ENCODE measurements at places on chromosomes 2 and 18.

DNA sequence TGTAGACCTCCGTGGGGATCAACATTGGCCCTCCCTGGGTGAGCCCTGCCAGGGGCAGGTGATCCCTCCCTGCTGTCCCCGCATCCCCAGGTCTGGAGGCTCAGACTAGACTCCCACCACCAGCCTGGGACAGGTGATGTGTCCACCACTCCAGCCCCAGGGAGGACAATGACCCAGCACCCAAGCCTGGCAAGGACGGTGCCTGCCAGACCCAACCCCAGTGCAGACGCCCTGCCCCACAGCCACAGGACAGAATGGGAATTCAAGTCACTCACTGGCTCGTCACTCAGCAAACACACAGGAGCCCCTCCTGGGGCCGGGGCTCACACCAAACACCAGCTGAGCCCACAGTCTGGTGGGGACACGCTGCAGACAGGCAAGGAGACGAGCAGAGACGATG lies 239.7 kb downstream of the ATAD2B start:
- no peak for DNase-seq

GRCh38 chr2:127011796-127012195 lies 95.2 kb downstream of the BIN1 start:
- no peak for DNase-seq

DNA sequence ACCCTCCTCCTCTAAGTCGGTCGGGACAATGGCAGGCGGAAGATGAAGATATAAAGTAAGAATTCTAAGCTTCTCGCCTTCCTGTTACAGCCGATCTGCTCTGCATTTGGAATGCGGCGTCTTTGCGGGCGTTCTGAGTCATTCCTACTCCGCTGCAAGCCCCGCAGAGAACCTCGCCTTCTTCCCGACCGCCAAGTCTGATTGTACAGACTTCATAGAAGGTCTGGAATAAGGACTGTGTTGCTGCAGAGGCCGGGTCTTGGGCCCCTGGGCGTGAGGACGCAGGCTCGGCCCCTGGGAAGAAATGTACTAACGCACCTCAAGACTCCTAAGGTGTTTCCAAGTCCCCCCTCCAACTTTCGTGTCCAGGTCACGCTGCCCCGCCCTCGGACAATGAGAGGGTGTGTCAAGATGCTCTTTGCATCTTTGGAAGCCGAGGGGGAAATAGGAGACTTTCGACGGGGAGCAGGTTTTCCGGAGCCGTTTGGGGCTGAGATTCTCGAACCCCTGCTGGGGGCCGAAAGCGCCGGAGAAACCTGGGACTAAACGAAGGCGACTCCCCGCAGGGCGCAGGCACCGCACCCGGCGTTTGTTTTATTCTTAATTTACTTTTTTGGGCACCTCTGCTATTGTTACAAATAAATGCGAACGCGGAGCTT lies 12.7 kb upstream of the PAX3 start:
- no peak for DNase-seq

DNA sequence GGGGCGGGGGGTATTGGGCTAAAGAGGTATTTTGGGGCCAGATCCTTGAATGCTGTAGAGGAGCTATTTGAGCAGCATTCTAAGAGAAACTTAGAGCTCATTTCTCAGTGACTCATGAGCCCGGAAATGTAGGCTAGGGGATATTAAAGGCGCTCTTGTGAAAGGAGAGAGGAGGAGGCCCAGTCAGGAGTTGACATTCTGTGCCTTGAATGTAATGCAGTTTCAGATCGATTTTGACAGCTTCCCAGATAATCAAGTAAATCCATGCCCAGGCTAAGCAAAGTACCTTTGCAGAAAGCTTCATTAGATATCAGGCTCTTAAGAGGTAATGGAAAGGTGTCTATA lies 1.5 kb downstream of the CAB39 start:
- no peak for DNase-seq

DNA sequence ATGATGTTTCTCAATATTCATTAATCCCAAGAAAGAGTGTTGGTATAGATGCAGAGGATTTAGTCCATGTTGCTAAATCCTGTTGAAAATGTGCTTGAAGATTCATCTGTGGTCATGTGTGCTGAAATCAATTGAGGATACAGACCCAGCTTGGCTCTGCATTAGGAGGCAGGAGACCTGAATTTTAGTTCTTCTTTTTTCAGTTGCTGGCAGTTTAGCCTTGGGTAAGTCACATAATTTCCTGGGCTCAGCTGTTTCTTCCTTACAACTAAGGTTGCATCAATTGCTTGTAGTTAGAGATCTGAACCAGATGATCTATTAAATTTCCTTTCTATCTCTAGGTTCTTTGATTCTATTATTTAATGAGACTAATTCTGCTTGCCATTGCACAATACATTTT lies 54.4 kb downstream of the SETBP1 start:
- DNase-seq: no peak

GRCh38 chr2:52613064-52613463 lies 1154.5 kb upstream of the CHAC2 start:
- DNase-seq: no peak

- peak; percentile 47 for DNase-seq
Observed at GRCh38 chr2:200703127-200703925, 108.4 kb upstream of the BZW1 start.

- no peak for DNase-seq
Observed at GRCh38 chr18:79572848-79573451, 106.7 kb upstream of the CTDP1 start.

- no peak for DNase-seq
Observed at GRCh38 chr2:113910110-113910717, 20.3 kb downstream of the ACTR3 start.

GRCh38 chr2:67927501-67927900 lies 135.3 kb downstream of the C1D start:
- DNase-seq: no peak

- no peak for DNase-seq
Observed at GRCh38 chr2:219042750-219043149, 1.4 kb upstream of the CFAP65 start.

- DNase-seq: no peak
Observed at GRCh38 chr2:1509271-1510065, 96.2 kb downstream of the TPO start.

DNA sequence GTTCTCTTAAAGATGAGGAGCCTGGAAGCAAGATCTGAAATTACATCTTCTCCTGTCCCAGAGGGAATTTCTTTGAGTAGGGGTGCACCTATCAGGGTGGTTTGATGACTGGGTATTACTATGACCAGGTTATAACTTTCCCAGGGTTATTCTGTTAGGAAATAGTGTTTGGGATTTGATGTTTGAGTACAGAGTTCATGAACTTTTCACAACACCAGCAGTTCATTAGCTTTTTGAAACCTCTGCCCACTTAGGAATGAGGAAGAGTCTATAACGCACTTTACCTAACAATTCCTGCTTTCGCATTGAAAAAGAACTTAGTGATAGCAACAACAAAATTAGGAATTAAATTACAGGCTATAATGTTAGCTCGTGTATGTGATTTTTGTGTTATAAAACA lies 58.6 kb downstream of the ALMS1 start:
- no peak for DNase-seq

DNA sequence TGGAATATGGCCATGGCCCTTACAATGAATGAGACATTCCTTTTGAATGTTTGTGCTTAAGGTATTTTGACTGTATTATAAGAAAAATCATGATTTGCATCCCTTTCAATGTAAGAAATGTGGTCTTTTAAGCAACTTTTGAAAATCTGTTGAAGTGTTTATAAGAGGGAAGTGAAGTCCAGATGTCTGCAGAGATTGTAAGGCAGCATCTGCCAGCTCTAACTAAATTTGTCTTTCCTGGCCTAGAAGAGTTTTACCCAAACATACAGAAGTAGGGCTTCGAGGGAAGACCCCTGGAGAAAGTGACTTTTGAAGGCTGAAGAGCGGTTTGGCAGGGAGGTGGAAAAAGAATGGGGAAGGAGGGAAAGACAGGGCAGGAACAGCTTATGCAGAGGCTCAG lies 12.2 kb downstream of the EML6 start:
- no peak for DNase-seq

GRCh38 chr18:24995056-24995455 lies 356.9 kb downstream of the ZNF521 start:
- DNase-seq: no peak

- DNase-seq: no peak
Observed at GRCh38 chr2:240974771-240975572, 23.4 kb upstream of the SNED1 start.

DNA sequence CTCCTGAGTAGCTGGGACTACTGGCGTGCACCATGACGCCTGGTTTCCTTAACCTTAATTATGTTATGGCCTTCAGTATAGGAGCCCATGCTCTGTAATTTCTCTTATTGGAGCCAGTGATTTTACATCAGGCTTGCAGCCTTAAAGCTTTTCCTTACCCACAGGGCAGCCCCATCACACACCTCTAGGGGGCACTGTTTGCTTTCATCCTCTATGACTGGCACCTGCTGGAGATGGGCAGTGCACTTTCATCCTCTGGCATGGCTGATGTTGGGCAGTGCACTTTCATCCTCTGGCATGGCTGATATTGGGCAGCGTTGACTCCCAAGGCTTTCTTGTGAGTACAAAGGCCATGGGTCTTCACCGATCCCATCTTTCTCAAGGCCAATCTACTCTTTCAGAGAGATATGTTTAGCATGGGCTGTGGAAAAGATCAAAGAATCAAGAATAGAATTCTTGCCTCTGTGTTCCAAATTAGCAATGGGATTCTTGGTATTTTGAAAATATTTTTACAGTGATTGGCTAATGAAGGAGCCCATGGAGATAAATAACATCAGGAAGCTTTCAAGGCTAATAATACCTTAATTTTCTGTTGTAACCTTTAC lies 80.7 kb upstream of the MEX3C start:
- DNase-seq: peak; percentile 66

DNA sequence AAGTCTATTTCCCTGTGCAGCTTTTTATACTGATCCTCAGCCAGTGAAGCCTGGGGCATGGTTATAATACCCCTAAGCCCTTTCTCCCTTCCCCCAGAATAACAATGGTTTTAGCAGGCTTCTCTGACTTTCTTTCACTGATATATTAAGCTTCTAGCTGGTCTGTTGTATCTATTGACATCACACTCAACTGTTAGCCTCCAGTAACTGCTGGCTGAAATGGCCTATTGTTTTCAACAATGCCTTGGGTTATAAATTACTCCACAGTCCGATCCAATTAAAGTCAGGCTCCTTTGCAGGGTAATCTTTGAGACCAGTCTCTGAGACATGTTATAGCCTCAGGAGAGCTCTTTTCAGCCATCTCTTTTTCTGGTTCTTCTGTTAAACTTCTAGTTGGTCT lies 2.9 kb upstream of the SLC9A4 start:
- DNase-seq: no peak

DNA sequence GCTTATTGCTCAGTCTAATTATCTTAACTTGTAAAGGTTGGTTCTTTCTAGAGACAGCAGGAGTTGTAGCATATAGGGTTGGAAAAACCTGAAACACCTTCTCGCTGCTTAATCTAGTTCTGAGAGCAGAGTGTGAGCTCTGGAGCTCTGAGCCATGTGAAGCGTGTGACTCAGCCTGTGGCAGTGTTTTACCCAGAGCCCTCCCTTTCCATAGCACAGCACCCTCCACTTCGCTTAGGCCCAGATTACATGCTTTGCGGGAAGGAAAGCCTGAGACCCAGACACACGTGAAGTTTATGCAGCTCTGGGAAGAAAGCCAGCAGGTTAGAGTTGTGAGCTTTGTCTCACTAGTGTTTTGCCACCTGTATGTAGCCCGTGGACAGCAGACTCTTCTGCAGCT lies 74.5 kb downstream of the INPP4A start:
- DNase-seq: no peak

DNA sequence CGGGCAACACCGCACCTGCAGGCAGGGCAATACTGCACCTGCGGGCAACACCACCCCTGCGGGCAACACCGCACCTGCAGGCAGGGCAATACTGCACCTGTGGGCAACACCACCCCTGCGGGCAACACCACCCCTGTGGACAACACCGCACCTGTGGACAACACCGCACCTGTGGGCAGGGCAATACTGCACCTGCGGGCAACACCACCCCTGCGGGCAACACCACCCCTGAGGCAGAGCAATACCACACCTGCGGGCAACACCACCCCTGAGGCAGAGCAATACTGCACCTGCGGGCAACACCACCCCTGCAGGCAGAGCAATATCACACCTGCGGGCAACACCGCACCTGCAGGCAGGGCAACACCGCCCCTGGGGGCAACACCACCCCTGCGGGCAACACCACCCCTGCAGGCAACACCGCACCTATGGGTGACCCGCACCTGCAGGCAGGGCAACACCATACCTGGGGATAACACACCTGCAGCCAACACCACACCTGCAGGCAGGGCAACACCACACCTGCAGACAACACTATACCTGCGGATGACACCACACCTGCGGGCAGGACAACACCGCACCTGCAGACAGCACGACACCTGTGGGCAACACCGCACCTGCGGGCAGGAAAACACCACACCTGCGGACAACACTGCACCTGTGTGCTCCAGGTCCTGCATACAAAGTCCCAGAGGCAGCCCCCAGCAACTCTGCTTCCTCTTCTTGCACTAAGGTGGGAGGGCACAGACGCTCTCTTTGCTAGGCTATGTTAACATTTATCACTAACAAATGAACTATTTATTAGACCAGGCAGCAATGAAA lies 57.7 kb downstream of the EIPR1 start:
- no peak for DNase-seq

DNA sequence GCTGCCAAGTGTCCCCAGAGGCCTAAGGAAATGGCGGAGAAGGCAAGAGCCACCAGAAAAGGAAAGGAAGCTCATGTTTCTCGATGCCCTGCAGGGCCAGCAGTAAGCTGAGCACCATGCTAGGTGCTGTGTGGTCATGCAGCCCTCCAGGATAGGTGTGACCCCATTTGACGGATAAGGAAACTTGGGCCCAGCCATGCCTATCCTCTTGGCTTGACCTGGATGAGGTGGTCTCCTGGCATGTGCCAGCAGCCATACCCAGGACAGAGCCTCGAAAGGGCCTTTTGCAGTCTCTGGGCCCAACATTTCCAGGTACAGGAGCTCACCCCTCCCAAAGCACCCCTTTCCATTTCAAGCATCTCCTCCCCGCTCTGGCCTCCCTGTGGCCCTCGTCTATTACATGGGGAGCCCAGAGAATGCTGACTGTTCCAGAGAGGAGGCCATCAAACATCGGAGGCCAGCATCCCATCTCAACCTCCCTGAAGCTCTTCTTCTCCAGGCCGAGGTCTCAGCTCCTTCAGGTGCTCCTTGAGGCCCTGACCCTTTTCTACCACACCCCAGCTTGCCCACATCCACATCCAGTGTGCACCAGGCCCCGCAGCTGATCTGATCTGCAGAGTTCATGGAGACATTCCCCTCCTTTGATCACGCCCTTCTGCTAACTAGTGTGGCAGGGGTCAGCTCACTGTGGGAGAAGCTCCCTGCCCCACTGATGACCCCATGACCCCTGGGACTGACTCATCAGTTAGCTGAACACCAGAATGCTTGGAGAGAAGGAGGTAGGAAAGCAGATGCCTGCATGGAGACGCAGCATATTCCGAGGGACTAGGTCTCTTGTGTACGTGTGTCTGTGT lies 208.4 kb downstream of the TNS1 start:
- no peak for DNase-seq

Data from NCI-H1092 (cell line).